ENCODE measurements at places on chromosomes 11 and 22. TPM values are rescaled to one million over a fixed set of nuclear protein-coding genes. Genes with fewer than 3 reads are reported as not detected.
A peak's percentile ranks its signal among the peaks of the same experiment; 100 is the strongest.

GRCh38 chr11:116605543-116606459 is 167.0 kb downstream of the BUD13 start:
- peak; percentile 87 for DNase-seq

DNA sequence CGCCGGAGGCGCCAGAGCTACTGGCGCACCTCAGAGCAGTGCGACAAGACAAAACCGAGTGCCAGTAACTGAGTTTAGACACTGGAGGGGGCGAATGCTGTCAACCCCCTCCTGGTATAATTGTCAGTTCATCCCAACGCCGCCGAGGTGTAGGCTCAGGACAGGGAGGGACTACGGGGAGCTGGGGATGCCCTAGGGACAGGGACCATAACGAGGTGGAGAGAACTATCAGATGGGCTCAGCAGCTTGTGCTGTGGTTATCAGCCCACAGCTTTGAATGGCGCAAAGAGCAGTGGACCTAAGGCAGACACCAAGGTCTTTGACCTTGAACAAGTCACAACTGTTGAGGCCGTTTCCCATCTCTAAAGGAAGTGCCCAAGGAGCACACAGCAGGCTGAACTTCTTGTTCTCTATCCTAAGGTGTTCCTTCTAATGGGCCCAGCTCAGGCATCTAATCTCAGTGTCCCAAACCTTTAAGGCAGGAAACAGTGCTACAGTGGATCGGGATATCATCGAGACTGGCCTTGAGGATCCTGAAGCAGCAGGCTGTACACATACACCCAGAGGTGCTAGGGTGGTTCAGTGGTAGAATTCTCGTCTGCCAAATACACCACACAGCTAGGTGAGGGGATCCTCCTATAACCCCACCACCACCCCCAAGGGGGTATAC is 958 bp upstream of the TUT1 start:
- DNase-seq, result no peak

GRCh38 chr11:20658135-20658534 is 11.3 kb upstream of the NELL1 start:
- DNase-seq, result no peak

- no peak for DNase-seq
Measured at GRCh38 chr11:87081358-87081757, 43.6 kb downstream of the TMEM135 start.

- DNase-seq, result no peak
Measured at GRCh38 chr11:3879967-3880542, 24.6 kb downstream of the STIM1 start.

GRCh38 chr11:75350743-75351540 is 519 bp downstream of the ARRB1 start:
- DNase-seq, result peak; percentile 88

BACE1 gene
- total RNA-seq, result 12.4 TPM

SLC22A24 gene
- not detected for total RNA-seq

DNA sequence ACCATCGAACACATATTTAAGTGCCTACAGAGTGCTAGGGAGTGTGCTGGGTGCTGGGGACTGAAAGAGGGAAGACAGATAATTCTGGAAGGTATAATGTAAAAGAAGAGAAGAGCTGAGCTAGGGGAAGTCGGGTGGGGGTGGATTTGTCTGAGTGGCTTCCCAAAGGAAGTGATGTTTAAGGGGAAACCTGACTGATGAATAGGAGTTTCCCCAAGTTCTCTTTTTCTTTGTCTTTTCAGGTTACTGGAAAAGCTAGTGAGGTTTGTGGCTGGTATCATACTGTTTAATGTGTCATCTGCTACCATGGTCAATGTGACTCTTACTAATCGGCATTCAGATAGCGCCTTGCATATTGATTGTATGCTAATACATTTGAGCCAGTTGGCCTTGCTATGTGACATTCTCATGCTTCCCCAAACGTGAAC is 151.6 kb upstream of the MTMR2 start:
- no peak for DNase-seq

GRCh38 chr11:95389427-95389826 is 158.4 kb upstream of the SESN3 start:
- DNase-seq, result no peak

SHANK3 gene
- 2.1 TPM for total RNA-seq

TBX1 gene
- 6.2 TPM for total RNA-seq

SCGB2A2 gene
- total RNA-seq, result not detected

DNA sequence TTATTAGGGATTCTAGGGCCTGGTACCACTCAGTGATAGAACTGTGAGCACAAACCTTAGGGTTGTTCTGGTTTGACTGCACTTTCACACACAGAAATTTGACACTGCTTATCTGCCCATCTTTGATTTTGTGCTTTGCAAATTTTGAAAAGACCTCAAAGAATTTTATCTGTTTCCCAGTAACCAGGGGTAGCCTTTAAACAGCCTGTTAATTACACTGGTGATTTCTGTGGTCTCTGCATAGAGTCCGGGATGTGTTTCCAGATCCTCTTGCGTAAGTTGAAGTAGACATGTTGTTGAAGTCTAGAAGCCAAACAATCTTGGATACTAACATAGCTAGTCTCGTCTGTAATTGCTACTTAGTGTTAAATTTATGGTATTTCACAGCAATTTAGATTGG is 75.3 kb downstream of the C22orf31 start:
- DNase-seq, result no peak

DNA sequence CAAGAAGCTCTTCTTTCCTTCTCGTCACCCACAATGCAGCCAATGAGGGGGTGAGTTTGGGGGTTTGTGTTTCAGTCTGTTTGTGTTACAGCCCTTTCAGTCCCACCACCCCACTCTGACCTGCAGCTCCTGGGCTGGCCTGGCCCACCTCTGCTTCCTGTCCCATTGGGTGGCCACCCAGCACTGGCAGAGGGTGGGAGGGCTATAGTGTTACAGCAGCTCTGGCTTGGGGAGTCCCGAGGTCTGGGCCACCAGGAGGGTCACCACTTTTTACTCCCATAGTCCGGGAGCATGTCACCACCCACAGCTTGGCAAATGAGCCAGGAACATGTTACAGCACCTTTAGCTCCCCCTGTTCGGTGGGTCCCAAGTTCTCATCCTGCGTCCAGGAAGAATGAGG is 1.7 kb upstream of the OR10S1 start:
- no peak for DNase-seq

GRCh38 chr11:95910638-95911368 is 13.1 kb downstream of the MTMR2 start:
- no peak for DNase-seq

DDB1 gene
- total RNA-seq, result 260 TPM

PRRG4 gene
- total RNA-seq, result 0.44 TPM

GRCh38 chr11:71372693-71373657 is 75.2 kb downstream of the DHCR7 start:
- DNase-seq, result peak; percentile 65

DNA sequence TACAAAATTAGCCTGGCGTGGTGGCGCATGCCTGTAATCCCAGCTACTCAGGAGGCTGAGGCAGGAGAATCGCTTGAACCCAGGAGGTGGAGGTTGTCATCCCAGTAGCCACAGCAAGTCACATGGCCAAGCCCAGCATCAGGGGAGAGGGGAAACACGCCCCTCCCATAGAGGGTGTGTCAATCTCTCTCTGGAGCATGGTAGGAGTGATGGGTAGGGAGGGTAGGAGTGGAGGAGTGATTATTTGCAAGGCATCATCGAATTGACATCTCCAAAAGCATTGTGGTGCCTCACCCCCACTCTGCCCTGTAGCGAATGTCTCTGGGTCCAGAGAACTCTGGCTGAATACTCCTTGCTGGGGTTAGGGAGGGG is 6.1 kb upstream of the SSTR3 start:
- no peak for DNase-seq

DNA sequence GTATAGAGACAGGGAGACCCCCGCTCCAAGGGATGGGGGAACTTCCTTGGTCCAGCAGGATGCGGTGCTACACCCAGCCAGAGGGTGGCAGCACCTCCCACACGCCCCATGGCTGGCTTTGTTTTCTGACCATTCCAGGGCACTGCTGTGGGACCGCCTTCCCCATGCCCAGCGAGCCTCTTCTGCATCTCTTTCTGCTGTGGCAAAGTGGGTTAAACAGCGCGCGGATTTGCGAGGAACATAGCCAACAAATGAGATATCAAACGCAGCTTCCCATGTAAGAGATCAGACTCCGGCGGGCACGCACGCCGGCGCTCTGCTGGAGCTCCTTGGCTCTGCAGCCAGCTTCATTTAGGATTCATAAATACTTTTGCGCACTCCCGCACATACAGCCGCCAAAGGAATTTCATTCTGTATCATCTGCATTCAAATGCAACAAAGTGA is 485.8 kb upstream of the CADM1 start:
- peak; percentile 86 for DNase-seq

- no peak for DNase-seq
Measured at GRCh38 chr11:21794306-21794705, 398.6 kb upstream of the ANO5 start.

DNA sequence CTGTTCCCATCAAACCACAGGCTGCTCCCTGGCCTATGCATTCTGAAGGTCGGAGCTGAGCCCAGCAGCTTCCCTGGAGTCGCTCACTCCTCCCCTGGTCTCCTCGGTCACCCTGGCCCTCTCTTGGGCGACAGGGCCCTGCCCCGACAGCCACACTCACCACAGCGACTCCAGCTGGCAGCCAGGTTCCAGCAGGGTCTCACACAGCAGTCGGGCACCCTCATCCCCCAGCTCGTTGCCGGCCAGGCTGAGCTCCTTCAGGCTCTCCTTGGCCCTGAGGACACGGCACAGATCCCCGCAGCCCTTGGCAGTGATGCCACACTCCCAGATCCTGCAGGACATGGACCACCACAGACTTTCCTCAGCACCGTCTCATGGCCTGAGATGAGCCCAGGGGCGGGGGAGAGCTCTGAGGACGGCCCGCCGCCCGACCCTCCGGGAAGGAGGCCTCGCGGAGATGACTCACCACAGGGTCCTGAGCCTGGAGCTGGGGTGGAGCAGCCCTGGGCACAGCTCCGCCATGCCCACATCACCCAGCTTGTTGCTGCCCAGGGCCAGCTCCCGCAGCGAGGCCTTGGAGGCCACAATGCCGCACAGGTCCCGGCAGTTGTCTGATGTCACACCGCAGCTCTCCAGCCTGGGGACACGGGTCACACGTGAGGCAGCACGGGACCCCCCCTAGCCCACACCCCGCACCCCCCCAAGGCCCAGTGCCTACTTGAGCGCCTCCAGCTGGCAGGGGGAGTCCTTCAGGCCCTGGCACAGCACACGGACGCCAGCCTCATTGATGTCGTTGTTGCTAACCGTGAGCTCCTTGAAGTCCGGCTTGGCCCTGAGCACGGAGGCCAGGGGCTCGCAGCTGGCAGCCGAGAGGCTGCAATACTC is 8.5 kb downstream of the RNH1 start:
- DNase-seq, result peak; percentile 54

SAA2 gene
- not detected for total RNA-seq

DNA sequence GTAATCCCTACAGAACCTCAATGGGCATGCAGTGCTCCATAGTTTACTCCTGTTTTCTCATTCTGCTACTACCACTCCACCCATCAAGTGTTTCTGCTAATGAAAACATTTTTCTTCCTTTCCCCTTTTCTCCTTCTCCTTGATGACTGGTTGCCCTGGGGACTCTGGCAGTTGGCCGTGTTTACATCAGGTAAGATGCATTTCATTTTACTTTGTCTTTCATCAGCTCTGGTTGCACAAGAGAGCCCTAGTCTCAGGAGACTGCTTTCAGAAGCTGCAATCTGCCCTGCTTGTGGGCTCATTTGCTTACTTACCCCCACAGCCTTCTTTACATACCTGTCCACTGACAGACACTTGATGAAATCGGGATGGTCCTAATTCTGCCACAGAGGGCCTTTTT is 19.6 kb upstream of the LIMK2 start:
- DNase-seq, result no peak

GRCh38 chr11:10257478-10257877 is 36.5 kb downstream of the SBF2 start:
- DNase-seq, result no peak

DNA sequence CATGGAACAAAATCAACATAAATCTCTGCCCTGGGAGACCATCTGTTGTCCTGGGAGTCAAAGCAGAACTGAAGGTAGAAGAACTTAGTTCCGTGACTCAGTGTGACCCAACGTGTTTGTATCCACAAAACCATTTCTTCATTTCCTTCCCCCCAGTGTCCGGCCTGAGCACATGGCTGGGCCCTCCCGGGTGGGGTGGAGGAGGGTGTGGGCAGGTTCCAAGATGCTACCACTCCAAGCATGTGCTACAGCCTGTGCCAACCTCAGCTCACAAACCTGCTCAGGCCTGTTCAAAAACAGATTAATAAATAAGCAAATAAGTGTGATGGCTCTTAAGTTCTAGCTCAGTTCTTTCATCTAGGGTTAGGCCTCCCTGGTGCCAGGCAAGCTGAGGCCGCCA is 55.3 kb downstream of the SHANK2 start:
- DNase-seq, result no peak

DNA sequence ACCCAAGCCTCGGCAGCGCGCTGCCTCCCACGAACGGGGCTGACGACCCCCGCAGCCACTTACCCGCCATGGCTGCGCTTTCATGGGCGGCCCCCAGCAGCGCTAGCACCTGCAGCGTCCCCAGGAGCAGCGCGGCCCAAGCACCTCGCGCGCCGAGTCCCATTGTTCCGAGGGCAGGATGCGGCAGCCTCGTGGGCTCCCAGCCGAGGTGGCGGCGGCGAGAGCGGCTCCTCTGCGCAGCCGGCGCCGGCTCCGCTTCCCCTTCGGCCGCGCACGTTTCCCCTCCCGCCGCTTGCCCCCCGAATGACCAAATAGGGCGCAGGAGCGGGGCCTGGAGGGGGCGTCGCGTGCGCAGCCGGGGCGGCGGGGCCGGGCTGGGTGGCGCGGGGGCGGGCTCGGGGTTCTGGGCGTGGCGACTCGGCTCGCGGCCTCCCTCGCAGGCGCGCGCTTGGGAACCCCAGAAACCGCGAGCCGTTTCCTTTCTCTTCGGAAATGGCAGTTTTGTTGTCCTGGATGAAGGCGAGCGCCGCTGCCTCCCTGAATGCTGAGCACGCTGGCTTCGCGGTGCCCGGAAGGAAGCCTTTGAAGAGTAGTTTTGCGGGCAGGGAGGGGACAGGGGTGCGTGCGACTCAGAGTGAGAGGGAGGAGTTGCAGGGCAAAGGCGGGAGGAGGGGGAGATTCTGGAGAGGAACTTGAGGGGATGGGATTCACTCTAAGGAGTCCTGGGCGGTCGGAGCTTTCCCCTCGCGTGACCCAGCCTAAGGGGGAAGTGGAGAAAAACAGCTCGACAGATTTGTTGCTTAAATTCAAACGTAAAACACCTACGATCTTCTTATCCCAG is at the start of gene TMEM123:
Gene TMEM123 (minus strand): TSS at position 305 of the 841 bp plus-strand sequence. CDS start 142 bp downstream, at position 163.
- DNase-seq, result peak; percentile 92

- peak; percentile 64 for DNase-seq
Measured at GRCh38 chr11:70942593-70942992, 309.8 kb downstream of the SHANK2 start.

DNA sequence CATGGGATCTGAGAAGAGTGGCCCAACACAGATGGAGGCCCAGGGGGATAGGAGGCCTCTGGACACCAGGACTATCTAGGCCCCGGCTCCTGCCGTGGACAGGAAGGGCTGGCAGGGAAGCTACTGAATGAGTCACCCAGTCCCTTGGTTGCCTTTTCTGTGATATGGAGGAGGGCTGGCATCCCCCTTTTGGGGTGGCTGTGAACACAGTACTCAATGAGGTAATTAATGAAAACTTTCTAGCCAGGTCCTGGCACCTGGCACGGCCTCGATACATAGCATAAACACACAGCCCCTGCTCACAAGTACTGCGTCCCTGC is 163.2 kb downstream of the CHST1 start:
- DNase-seq, result no peak

GRCh38 chr11:120431633-120432032 is 79.9 kb upstream of the GRIK4 start:
- peak; percentile 33 for DNase-seq

PATE4 gene
- total RNA-seq, result not detected

All from H7 (cell line).